ENCODE measurements at places on chromosomes 5 and 9. TPM values are rescaled to one million over a fixed set of nuclear protein-coding genes. Genes with fewer than 3 reads are reported as not detected.

The FGFR4 gene
- total RNA-seq = 50.8 TPM

DNA sequence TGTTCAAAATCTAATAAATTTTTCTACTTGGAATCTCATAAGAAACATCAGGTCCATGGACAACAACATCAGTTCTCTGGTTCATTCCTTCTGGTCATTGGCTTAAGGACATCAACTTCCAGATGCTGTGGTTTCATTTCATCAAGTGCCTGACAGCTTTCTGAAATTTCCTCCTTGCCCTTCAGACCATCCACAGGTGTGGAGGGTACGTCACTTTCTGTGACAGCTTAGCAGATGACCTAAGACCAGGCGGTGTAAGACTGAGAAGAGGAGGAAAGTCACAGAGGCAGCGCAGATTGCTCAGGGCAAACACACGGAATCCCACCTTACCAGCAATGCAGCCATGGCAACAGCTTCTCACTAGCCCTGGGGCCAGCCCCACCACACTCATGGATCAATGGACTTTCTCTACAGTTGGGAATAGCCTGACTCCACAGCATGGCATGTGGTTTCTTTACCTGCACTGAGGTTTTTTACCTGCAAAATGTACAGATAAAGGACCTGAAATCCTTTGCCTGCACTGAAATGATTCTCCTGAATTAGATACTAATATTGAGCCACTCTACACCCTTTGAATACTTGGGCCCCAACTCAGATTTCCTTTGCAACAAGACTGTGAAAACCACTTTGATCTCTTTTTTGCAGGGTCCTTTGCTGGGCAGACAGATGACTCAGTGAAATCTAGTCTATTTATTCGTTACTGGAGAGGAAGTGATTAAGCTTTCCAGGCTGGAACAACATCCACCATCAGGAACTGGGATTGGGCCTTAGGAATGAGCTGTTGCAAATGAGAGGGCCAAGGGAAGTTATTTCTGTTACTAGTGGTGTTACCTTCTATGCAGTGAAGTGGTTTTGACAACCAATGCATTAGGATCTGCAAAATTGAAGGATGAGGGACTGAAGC lies 26.9 kb downstream of the TICAM2 start:
- H3K27ac ChIP-seq = no peak overlapping the region
- H3K36me3 ChIP-seq = no peaks in the 10 kb centered on the region

GRCh38 chr9:124180557-124180956 lies 77.2 kb upstream of the NEK6 start:
- no peak overlapping the region for H3K4me3 ChIP-seq
- H3K4me1 ChIP-seq = no peaks in the 10 kb centered on the region
- no peak overlapping the region for H3K27ac ChIP-seq
- no peaks in the 10 kb centered on the region for H3K36me3 ChIP-seq

The UBE2B gene
- total RNA-seq = 91.6 TPM

- no peaks in the 10 kb centered on the region for H3K36me3 ChIP-seq
- H3K27me3 ChIP-seq = no peaks in the 10 kb centered on the region
- no peak overlapping the region for H3K4me3 ChIP-seq
Observed at GRCh38 chr5:125348936-125349831, 602.7 kb upstream of the ZNF608 start.

GRCh38 chr5:133525126-133525525 lies 87.2 kb downstream of the FSTL4 start:
- no peaks in the 10 kb centered on the region for H3K27me3 ChIP-seq
- H3K4me3 ChIP-seq = no peak overlapping the region
- H3K27ac ChIP-seq = no peak overlapping the region
- no peaks in the 10 kb centered on the region for H3K36me3 ChIP-seq
- no peaks in the 10 kb centered on the region for H3K4me1 ChIP-seq

The ZNF454 gene
- total RNA-seq = 3.3 TPM

DNA sequence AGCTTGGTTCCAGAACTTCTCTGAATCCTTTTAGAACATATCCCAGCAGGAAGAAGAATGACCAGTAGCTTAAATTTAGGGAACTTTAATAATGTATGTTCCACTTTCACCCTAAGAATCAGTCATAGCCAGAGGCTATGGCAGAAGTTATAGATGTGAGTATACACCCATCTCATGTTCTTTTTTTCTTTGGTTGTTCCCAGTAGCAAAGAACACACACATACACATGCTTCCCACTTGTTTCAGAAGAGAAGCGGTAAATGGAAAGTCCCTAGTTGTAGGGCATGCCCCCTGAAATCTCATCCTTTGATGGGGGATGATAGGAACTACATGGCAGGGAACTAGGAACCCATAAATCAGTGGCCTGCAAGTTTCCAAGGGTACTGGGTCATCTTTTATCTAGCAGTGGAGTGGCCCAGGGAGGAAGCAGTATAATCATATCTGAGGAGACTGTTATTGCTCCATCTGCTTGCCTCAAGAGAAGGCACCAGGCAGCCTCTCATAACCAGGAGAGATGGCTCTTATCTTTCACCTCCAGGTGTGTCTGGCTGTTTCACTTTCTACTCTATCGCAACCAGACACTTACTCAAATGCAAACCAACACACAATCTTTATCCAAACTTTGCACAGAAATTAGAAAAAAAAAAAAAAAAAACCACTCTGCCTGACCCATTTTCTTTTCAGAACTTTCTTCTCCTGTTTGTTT lies 109.5 kb downstream of the SNCAIP start:
- DNase-seq = no peak
- no peak overlapping the region for H3K4me3 ChIP-seq

The TMEM232 gene
- total RNA-seq = 2.8 TPM

The MAMDC4 gene
- total RNA-seq = 2.5 TPM

Data from ovary (tissue), 10 donors.